CD14-positive monocyte (primary cell): ENCODE measurements at places on chromosomes 4 and X. TPM values are rescaled to one million over a fixed set of nuclear protein-coding genes. Genes with fewer than 3 reads are reported as not detected.

Gene FGF5
- not detected in 2 replicates for polyA plus RNA-seq

- H3K36me3 ChIP-seq = no peaks in the 10 kb centered on the region
- DNase-seq = peak; percentile 12
- H3K27ac ChIP-seq = peak overlapping the region; percentile 72
- H3K4me1 ChIP-seq = peaks cover 39% of the 10 kb centered on the region
- H3K4me3 ChIP-seq = no peak overlapping the region
Measured at GRCh38 chr4:83250687-83251446, 33.7 kb downstream of the COQ2 start.

Gene XKRX
- not detected in 2 replicates for polyA plus RNA-seq

DNA sequence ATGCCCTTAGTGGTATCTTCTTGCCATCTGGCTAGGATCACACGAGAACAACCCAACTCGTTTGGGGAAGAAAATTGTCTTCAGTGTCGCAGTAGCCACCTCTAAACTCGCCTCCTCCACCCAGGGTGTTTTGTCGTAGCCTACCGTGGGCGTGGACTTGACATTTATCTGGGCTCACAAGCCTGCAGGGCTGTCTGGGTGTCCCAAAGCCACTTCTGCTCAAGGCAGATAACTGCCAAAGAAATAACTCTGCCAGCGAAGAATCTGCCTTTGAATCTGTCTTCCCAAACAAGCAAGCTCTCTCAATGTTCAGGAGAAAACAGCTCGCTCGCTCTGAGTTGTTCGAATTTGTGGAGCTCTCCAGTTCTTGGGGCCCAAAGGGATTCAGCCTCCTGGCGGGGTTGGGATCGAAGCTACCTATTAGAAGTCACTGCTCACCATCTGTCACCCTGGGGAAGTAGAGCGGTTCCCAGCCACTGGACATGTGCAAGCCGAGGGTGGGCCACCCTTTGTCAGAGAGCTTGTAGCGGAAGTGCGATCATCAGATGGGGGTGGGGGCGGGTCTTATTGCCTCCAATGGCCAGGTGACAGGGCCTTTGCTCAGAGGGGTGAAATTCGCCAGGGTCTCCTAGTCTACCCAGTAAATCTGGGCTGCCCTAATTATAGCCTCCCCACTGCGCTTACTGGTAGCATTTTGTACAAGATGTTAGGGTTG, 14.8 kb downstream of the BLOC1S4 start:
- H3K27ac ChIP-seq = no peak overlapping the region
- no peaks in the 10 kb centered on the region for H3K36me3 ChIP-seq
- DNase-seq = no peak
- no peak overlapping the region for H3K4me3 ChIP-seq

- H3K36me3 ChIP-seq = no peaks in the 10 kb centered on the region
- H3K27ac ChIP-seq = no peak overlapping the region
- DNase-seq = no peak
- H3K4me1 ChIP-seq = no peaks in the 10 kb centered on the region
Measured at GRCh38 chr4:169795585-169795984, 37.8 kb upstream of the HPF1 start.

DNA sequence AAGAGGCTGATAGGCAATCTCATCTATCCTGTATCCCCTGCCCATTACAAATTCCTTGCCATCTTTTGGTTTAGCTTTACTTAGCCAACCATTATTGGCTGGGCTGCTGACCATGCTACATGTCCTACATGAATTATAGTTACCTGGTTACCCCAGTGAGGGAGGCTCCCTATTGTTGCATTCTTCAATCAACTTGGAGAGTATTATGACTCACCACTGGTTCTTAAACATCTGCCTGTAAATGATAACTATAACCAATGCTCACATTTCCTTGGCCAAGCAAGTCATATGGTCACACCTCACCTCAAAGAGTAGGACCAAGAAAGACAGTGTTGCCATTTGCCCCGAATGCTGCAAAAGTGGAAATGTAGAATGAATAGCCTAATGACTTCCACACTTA, 297.6 kb downstream of the IL15 start:
- no peak overlapping the region for H3K27ac ChIP-seq
- H3K4me1 ChIP-seq = no peaks in the 10 kb centered on the region
- no peaks in the 10 kb centered on the region for H3K36me3 ChIP-seq
- DNase-seq = no peak
- H3K27me3 ChIP-seq = no peaks in the 10 kb centered on the region

Gene ABLIM2
- not detected for polyA plus RNA-seq

GRCh38 chr4:119930546-119930945, 136.1 kb downstream of the MAD2L1 start:
- H3K4me1 ChIP-seq = no peaks in the 10 kb centered on the region
- H3K36me3 ChIP-seq = no peaks in the 10 kb centered on the region
- no peak overlapping the region for H3K4me3 ChIP-seq
- no peaks in the 10 kb centered on the region for H3K27me3 ChIP-seq

Gene PNMA3
- 0.48 and 0.79 TPM in 2 replicates for polyA plus RNA-seq

DNA sequence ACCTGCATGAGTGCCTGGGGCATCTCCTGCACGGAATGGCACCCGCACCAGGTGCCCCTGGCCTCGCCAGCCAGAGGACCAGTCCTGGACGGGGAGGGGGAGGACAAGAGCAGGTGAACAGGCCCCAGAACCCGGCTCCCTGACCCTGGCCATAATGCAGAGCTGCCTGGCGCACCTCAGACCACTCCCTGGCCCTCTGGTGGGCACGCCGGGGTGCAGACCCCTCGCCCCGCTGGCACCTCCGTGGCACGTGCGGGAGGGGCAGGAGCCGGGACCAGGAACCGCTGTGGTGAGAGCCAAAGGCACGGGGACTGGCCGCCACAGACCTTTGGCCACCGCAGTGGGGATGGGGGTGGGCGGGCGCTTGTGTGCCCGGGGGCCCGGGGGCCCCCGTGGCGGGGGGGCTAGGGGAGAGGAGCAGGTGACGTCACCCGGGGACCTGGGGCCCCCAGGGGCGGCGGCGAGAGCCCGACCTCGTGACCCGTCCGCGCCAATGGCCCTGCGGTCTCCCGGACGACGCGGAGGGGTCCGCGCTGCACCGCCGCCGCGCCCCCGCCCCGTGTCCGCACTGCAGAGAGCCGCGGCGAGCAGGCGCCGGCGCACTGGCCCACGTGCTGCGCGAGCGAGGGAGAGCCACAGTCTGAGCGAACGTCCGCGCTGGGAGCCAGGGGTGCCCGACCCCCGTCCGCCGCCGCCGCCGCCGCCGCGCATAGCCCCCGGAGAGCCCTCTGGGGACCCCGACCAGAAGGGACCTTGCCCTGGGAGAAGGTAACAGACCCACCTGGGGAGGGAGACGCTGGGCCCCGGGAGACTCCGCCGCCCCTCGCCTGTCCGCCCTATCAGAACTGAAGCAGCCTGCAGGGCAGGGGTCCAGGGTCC, at the start of gene PNMA3:
Gene PNMA3 (plus strand): TSS at position 600 of the 879 bp plus-strand sequence. CDS start 586 bp downstream, outside the sequence.
- H3K27me3 ChIP-seq = peaks cover 19% of the 10 kb centered on the region
- DNase-seq = no peak
- H3K4me1 ChIP-seq = no peaks in the 10 kb centered on the region
- no peak within 1 kb of the TSS for H3K27ac ChIP-seq
- H3K4me3 ChIP-seq = no peak within 1 kb of the TSS

- peak overlapping the region; percentile 82 for H3K4me3 ChIP-seq
- H3K36me3 ChIP-seq = peaks cover 16% of the 10 kb centered on the region
Measured at GRCh38 chr4:99088023-99088449, 552 bp downstream of the ADH5 start.

Gene EGF
- polyA plus RNA-seq = 0.17 TPM

DNA sequence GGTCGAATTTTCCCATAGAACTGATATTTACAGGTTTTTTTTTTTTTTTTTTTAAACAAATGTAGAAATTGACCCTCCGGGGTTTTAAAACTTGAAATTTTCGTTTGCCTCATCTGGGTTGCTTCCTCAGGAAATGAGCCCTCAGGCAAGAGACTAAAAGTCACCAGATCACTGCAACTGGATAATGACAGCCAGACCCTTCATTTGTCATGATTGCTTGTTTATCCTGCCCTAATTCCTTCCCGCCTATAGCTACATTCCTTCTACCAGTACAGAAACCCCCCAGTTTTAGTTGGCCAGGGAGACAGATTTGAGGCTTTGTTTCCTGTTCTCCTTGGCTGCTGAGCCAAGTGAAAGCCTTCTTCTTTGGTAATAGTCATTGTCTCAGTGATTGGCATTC, 44.0 kb upstream of the IGFBP7 start:
- H3K4me1 ChIP-seq = peaks cover 10% of the 10 kb centered on the region
- no peak for DNase-seq
- H3K36me3 ChIP-seq = no peaks in the 10 kb centered on the region
- no peak overlapping the region for H3K27ac ChIP-seq
- no peak overlapping the region for H3K4me3 ChIP-seq

- H3K36me3 ChIP-seq = no peaks in the 10 kb centered on the region
- peak; percentile 32 for DNase-seq
- H3K4me1 ChIP-seq = peaks cover 25% of the 10 kb centered on the region
- H3K4me3 ChIP-seq = no peak overlapping the region
- peak overlapping the region; percentile 73 for H3K27ac ChIP-seq
Measured at GRCh38 chrX:46754036-46754435, 4.9 kb downstream of the SLC9A7 start.

- no peaks in the 10 kb centered on the region for H3K27me3 ChIP-seq
- no peak overlapping the region for H3K4me3 ChIP-seq
- H3K4me1 ChIP-seq = no peaks in the 10 kb centered on the region
- DNase-seq = no peak
- H3K36me3 ChIP-seq = peaks cover 52% of the 10 kb centered on the region
Measured at GRCh38 chr4:39834269-39834668, 136.3 kb downstream of the UBE2K start.

Gene SPANXN1
- not detected for polyA plus RNA-seq

Gene STATH
- polyA plus RNA-seq = not detected in 2 replicates

Gene TRPC3
- polyA plus RNA-seq = not detected in 2 replicates

Gene KIF4A
- polyA plus RNA-seq = not detected in 2 replicates

- no peak for DNase-seq
- H3K4me3 ChIP-seq = no peak overlapping the region
- H3K4me1 ChIP-seq = no peaks in the 10 kb centered on the region
- no peaks in the 10 kb centered on the region for H3K27me3 ChIP-seq
Measured at GRCh38 chr4:95798003-95798402, 41.9 kb upstream of the PDHA2 start.

DNA sequence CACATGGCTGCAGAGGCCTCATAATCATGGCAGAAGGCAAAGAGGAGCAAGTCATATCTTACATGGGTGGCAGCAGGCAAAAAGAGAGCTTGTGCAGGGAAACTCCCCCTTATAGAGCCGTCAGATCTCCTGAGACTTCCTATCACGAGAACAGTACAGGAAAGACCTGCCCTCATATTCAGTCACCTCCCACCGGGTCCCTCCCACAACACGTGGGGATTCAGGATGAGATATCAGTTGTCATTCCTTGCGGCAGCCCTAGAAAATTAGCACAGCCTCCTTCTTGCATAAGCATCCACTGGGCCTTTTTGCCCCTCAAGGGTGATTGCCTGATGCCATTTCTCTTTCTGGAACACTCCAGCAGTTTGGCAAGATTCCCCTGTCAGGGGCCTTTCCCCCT, 61.7 kb upstream of the STX18 start:
- H3K4me3 ChIP-seq = no peak overlapping the region
- no peak for DNase-seq
- H3K36me3 ChIP-seq = no peaks in the 10 kb centered on the region
- no peaks in the 10 kb centered on the region for H3K4me1 ChIP-seq
- H3K27me3 ChIP-seq = no peaks in the 10 kb centered on the region

- DNase-seq = no peak
- no peaks in the 10 kb centered on the region for H3K4me1 ChIP-seq
- H3K27me3 ChIP-seq = no peaks in the 10 kb centered on the region
Measured at GRCh38 chrX:703866-704265, 73.3 kb downstream of the SHOX start.

Gene TBX22
- not detected in 2 replicates for polyA plus RNA-seq
